ENCODE measurements at places on chromosomes 7 and 10.
A peak's percentile ranks its signal among the peaks of the same experiment; 100 is the strongest.

GRCh38 chr10:27437775-27438174, 66.3 kb upstream of the RAB18 start:
- no peaks in the 10 kb centered on the region for H3K36me3 ChIP-seq
- H3K27me3 ChIP-seq = no peaks in the 10 kb centered on the region
- no peak overlapping the region for H3K27ac ChIP-seq
- no peaks in the 10 kb centered on the region for H3K4me1 ChIP-seq
- H3K4me3 ChIP-seq = no peak overlapping the region

DNA sequence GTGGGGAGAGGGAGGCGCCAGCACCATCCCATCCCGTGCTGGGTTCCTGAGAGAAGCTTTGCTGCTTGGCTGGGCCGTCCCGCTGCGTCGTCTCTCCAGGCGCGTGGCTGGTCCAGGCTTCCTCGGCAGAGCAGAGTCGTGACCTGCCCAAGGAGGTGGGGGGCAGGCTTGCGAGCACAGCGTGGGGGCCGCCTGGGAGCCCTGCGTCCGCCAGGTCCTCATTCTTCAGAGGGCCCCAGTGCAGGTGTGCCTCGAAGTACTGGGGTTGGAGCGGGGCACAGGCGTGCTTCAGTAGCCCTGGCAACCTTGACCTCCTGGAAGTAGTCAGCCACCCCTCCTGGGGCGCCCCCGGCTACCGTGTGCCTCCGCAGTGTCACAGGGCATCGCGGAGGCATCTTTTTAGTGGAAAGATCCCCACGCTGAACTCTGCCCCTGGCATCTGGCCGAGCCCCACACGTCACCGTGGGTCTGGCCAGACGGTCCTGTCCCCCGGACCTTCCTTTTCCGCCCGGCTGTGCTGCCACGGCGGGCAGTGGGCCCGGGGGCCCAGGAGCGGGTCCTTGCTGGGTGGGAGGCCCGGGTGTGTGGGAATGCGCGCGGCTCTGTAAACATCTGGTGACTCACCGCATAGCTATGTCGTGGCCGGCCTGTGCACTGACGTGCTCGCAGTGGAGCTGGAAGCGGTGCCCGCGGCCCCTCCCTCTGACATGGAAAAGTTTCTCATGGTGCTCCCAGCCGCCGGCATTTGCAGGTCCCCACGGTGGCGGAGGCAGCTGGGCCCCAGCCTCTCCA, 6.4 kb downstream of the MAFK start:
- H3K27ac ChIP-seq = peak overlapping the region; percentile 99
- no peaks in the 10 kb centered on the region for H3K36me3 ChIP-seq
- no peak overlapping the region for H3K4me3 ChIP-seq
- peaks cover 11% of the 10 kb centered on the region for H3K4me1 ChIP-seq

DNA sequence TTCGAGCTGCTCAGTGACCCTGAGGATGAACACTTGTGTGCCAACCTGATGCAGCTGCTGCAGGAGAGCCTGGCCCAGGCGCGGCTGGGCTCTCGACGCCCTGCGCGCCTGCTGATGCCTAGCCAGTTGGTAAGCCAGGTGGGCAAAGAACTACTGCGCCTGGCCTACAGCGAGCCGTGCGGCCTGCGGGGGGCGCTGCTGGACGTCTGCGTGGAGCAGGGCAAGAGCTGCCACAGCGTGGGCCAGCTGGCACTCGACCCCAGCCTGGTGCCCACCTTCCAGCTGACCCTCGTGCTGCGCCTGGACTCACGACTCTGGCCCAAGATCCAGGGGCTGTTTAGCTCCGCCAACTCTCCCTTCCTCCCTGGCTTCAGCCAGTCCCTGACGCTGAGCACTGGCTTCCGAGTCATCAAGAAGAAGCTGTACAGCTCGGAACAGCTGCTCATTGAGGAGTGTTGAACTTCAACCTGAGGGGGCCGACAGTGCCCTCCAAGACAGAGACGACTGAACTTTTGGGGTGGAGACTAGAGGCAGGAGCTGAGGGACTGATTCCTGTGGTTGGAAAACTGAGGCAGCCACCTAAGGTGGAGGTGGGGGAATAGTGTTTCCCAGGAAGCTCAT, 1.1 kb downstream of the DDIT4 start:
- DNase-seq = peak; percentile 92
- H3K4me3 ChIP-seq = peak overlapping the region; percentile 92
- peaks cover 7% of the 10 kb centered on the region for H3K36me3 ChIP-seq
- no peaks in the 10 kb centered on the region for H3K27me3 ChIP-seq

DNA sequence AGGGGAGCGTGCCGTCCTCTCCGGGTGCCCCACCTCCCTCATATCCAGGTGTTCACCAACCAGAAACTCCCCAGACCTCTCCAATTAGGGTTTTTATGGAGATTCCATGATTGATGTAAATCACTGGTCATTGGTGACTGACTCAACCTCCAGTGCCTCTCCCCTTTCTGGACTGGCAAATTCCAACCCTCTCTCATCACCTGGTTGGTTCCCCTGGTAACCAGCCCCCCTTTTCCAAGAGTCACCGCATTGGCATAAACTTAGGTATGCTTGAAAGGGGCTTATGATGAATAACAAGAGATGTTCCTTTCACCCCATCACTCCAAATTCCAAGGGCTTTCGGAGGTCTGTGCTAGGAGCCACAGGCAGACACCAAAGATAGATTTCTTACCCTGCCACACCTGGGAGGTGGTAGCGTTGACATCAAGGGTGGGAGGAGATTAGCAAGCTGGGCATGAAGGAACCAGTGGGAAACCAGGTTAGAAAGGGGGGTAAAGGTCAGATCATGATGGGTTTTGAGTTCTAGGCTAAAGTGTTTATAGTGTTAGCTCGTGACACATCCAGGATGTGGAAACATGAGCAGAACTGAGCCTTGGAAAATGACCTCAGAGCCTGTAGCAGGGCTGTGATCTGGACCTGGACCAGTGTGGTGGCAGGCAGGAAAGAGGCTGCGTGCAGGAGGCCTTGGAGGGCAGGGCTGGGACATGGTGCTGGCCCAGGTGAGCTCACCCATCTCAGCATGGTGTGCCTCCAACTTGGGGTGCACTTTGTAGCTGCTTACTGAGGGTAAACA, 45.1 kb downstream of the CAMK1D start:
- H3K4me1 ChIP-seq = no peaks in the 10 kb centered on the region
- H3K4me3 ChIP-seq = no peak overlapping the region
- DNase-seq = no peak
- no peaks in the 10 kb centered on the region for H3K36me3 ChIP-seq

DNA sequence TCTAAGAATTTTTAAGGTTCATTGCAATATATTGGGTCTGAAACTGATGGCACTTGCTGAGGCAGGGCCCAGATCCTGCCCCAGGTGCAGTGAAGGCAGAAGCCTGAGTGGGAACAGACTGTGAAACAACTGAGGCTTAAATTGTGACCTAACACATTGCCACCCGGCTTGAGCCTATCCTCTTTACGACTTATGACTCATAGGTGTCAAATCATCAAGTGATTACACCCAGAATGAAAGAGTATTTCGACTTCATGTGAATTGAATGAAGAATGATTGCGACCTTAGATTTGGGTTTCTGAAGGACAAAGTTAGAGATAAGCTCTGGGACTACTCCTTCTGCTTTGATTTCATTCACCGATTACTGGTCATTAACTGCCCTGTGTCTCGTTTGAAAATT, 200.9 kb downstream of the CREB5 start:
- no peaks in the 10 kb centered on the region for H3K36me3 ChIP-seq
- no peaks in the 10 kb centered on the region for H3K27me3 ChIP-seq
- H3K27ac ChIP-seq = no peak overlapping the region
- DNase-seq = no peak
- H3K4me3 ChIP-seq = no peak overlapping the region

DNA sequence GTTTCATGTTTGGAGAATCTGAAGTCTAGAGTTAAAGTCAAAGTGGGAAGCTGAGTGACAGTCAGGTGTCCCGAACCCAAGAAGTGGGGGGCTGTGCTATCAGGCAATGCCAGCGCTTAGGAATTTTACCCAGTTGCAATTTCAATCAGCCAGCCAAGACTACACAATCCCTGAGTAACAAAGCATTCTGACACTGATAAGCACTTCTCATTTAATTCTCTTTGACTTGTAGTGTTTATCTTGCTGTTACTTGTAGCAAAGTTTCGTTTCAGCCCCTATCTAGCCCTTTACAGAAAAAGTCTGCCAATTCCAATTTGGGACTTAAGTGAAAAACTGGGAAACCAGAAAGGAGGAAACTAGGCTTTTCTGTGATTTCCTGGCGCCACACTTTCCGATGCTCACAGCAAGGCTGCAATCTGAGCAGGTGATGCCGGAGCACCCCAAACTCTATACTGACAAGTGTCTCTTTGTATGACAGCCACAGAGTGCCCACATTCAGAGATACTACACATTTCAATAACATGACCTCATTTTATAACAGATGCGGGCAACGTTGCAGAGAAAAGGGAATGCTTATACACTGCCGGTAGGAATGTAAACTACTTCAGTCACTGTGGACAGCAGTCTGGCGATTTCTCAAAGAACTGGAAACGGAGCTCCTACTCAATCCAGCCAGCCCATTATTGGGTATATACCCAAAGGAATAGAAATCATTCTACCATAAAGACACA, 61.0 kb downstream of the ITIH5 start:
- peaks cover 3% of the 10 kb centered on the region for H3K4me1 ChIP-seq
- no peak overlapping the region for H3K27ac ChIP-seq
- no peaks in the 10 kb centered on the region for H3K36me3 ChIP-seq
- no peaks in the 10 kb centered on the region for H3K27me3 ChIP-seq
- H3K4me3 ChIP-seq = peak overlapping the region; percentile 7

GRCh38 chr7:107387573-107388219, 82.2 kb upstream of the GPR22 start:
- no peak overlapping the region for H3K4me3 ChIP-seq
- H3K27me3 ChIP-seq = no peaks in the 10 kb centered on the region
- no peaks in the 10 kb centered on the region for H3K36me3 ChIP-seq
- no peak for DNase-seq

- H3K36me3 ChIP-seq = no peaks in the 10 kb centered on the region
- no peak for DNase-seq
- no peaks in the 10 kb centered on the region for H3K27me3 ChIP-seq
- no peaks in the 10 kb centered on the region for H3K4me1 ChIP-seq
These were observed 70.6 kb upstream of the ARID5B start for GRCh38 chr10:61830846-61831273.

DNA sequence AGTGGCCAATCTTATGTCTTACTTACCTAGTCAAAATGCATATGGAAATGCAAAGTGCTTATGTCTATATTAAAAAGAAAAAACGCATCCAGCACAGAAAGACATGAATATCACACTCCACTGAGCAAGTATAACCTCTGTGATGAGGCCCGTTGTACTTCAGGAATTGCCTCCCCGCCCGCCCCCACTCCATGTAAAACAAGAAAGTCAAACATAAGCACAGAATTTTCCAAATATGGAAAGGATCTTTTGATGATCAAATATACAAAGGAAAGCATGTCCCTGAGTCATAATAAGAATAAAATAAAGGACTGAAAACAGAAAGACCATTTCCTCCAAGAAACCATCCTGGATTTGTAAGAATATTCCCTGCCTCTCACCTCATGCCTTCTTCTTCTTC, 229.1 kb downstream of the BAMBI start:
- H3K27me3 ChIP-seq = no peaks in the 10 kb centered on the region
- no peak overlapping the region for H3K4me3 ChIP-seq
- H3K27ac ChIP-seq = no peak overlapping the region
- H3K4me1 ChIP-seq = peaks cover 4% of the 10 kb centered on the region

- H3K4me3 ChIP-seq = no peak overlapping the region
- H3K4me1 ChIP-seq = no peaks in the 10 kb centered on the region
- no peak overlapping the region for H3K27ac ChIP-seq
- no peak for DNase-seq
- peaks cover 8% of the 10 kb centered on the region for H3K36me3 ChIP-seq
- H3K27me3 ChIP-seq = peaks cover 18% of the 10 kb centered on the region
These were observed 200.6 kb downstream of the DIP2C start for GRCh38 chr10:488933-489215.

DNA sequence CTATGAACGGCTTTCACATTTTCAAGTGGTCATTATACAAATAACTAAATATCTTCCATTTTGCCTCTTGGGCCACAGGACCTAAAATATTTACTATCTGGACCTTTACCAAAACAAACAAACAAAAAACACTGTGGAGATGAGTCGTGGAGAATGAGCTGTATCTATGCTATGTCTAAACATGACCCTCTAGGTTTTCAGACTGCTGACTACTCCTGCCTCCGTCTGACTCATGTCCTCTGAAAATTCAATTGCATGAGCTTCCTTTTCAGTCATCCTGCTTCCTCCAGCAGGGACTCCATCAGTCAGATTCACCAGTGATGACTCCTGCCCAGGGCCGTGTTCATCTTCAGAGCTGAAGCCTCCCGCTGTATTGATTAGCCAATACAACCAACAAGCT, 96.8 kb downstream of the COL28A1 start:
- no peaks in the 10 kb centered on the region for H3K4me1 ChIP-seq
- no peaks in the 10 kb centered on the region for H3K27me3 ChIP-seq
- H3K36me3 ChIP-seq = no peaks in the 10 kb centered on the region

- H3K27ac ChIP-seq = no peak overlapping the region
- no peak for DNase-seq
- no peaks in the 10 kb centered on the region for H3K4me1 ChIP-seq
- H3K36me3 ChIP-seq = peaks cover 8% of the 10 kb centered on the region
- no peaks in the 10 kb centered on the region for H3K27me3 ChIP-seq
- no peak overlapping the region for H3K4me3 ChIP-seq
These were observed 41.4 kb downstream of the ZMYND11 start for GRCh38 chr10:176677-177076.

GRCh38 chr7:56092789-56093531, at the start of gene PHKG1:
Gene PHKG1, minus strand, starts transcription at chr7:56092952. Its CDS starts 4,011 bp downstream, at chr7:56088941.
- no peaks in the 10 kb centered on the region for H3K27me3 ChIP-seq
- H3K4me1 ChIP-seq = no peaks in the 10 kb centered on the region
- H3K27ac ChIP-seq = no peak within 1 kb of the TSS
- no peak within 1 kb of the TSS for H3K4me3 ChIP-seq

- DNase-seq = no peak
- H3K27me3 ChIP-seq = no peaks in the 10 kb centered on the region
- no peaks in the 10 kb centered on the region for H3K36me3 ChIP-seq
These were observed 409.8 kb upstream of the NPVF start for GRCh38 chr7:25638068-25638467.

GRCh38 chr7:155188821-155189581, 108.7 kb upstream of the INSIG1 start:
- H3K27ac ChIP-seq = no peak overlapping the region
- H3K27me3 ChIP-seq = peaks cover 2% of the 10 kb centered on the region
- no peaks in the 10 kb centered on the region for H3K4me1 ChIP-seq
- no peak for DNase-seq

DNA sequence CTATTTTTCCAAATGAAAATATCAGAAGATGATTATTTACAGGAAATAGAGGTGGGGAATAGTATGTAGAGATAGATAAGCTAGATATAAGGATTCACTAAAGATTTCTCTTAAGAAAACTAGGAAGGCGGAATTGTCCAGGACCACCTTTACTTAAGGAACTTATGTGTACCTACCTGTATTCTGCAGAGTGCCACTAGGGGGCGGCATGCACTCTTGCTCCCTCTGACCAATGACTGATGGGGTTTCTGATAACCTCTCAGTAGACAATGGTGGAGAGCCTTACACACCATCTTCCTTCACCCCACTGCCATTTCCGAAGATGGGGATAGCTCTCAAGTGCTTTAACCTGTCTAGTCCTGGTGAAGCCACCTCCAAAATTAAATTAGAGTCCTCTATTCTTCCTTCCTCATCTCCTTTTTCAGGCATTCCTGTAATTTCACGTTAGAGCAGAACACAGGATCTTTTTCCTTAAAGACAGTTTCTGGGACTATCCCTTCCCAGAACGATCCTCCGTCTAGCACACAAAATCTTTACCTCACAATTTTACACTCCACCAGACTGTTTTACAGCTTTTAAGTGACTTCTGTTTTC, 453.1 kb downstream of the SORCS1 start:
- H3K36me3 ChIP-seq = peaks cover 25% of the 10 kb centered on the region
- H3K27ac ChIP-seq = no peak overlapping the region
- peak; percentile 89 for DNase-seq
- H3K4me1 ChIP-seq = no peaks in the 10 kb centered on the region
- no peaks in the 10 kb centered on the region for H3K27me3 ChIP-seq
